ENCODE measurements at places on chromosomes 12 and 14.

- no peak for DNase-seq
Observed at GRCh38 chr14:104582662-104583061, 3.1 kb downstream of the C14orf180 start.

GRCh38 chr12:108180255-108181094 is 51.4 kb downstream of the WSCD2 start:
- no peak for DNase-seq

GRCh38 chr14:30558675-30559555 is at the start of gene G2E3:
TSS of gene G2E3 (plus strand) at chr14:30559158. CDS start at chr14:30581080, 21,922 bp downstream.
- DNase-seq, result peak; percentile 82

DNA sequence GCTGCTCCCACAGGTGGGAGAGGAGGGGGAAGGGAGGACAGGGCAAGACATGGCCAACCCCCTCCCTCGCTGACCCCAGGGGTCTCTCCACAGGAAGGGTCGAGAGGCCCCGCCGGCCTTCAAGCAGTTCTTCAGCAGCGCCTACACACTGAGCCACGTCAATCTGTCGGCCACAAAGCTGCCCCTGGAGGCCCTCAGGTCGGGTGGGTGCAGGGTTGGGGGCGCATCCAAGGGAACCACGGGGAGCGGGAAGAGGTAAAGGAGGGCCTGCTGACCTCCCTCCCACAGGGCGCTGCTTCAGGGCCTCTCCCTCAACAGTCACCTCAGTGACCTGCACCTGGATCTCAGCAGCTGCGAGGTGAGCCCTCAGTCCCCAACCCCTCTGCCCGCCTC is 6.1 kb downstream of the CARMIL3 start:
- no peak for DNase-seq

DNA sequence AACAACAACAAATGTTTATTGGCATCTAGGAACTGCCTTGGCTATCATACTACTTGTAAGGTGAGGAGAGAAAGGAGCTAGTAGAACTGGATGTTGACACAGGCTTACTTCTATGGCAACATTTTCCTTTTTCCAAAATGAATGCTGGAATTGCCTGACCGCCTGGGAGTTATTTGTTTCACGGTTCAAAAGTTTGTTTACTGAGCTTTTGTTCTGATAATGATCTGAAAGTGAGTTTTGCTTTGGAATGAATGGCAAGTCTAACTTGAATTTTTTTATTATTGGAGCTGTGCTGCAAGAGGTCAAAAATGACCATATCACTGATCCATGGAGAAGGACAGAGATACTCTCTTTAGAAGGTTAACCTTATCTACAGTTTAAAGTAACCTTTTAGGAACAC is 183.5 kb upstream of the CAND1 start:
- DNase-seq, result no peak

DNA sequence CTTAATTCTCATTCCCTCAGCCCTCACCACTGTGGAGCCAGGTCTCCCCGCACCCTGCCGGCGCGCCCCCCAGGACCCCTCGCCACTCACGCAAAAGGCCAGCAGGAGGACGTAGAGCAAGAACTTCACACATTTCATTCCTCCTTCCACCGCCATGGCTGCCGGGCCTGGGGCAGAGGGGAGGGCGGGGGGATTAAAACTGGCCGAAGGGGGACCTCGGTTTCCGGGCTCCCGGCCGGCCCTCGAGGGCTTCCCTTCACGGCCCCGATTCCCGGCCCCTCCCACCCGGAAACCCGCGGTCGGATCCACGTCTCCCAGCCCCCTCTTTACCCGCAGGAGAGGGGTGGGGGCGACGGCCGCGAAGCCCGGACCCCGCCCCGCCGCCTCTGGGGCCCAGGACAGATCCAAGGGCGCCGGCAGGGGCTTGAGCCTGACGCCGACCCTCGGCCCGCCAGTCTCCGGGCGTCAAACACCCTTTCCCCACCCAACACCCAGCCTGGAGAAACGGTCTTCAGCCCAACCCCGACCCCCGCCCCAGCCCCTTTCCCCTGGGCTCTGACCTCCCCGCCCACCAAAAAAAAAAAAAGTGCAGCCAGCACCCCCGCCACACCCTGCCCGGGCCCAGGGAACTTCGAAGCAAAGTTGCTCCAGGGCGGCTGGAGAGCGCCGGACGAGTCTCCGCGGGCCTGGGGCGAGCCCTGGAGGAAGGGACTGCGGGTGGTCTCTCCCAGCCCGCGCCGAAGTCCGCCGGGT is 447 bp downstream of the CD63 start:
- DNase-seq, result peak; percentile 62

- DNase-seq, result peak; percentile 62
Observed at GRCh38 chr12:46384451-46385309, 12.1 kb upstream of the SLC38A2 start.

- no peak for DNase-seq
Observed at GRCh38 chr12:67637718-67638117, 10.8 kb upstream of the DYRK2 start.

GRCh38 chr12:46391630-46392029 is 19.1 kb upstream of the SLC38A2 start:
- no peak for DNase-seq

- peak; percentile 32 for DNase-seq
Observed at GRCh38 chr12:130765186-130765659, 49.1 kb upstream of the RIMBP2 start.

DNA sequence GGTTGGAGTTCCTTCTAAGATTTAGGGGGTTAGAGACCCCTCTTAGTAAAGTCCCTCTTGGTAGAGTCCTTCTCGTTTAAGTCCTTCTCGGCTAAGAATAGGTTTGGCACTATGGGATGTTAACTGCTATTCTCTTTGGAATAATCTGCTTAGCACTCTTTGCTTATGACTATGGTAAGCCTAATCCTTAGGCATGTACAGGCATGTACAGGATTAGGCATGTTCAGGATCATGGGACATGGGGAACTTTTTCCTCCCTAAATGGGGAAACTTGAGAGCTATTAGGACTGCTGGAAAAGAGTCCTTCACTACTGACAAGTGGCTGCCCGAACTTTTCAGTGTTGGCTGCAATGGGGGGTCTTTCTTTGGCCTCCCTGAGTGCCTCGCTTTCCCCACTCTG is 193.3 kb downstream of the TMEM117 start:
- DNase-seq, result no peak

- DNase-seq, result no peak
Observed at GRCh38 chr12:78155546-78155945, 324.9 kb downstream of the NAV3 start.

GRCh38 chr14:53035336-53036210 is 84.7 kb upstream of the FERMT2 start:
- peak; percentile 29 for DNase-seq

- no peak for DNase-seq
Observed at GRCh38 chr12:78418919-78419318, 445.7 kb upstream of the SYT1 start.

DNA sequence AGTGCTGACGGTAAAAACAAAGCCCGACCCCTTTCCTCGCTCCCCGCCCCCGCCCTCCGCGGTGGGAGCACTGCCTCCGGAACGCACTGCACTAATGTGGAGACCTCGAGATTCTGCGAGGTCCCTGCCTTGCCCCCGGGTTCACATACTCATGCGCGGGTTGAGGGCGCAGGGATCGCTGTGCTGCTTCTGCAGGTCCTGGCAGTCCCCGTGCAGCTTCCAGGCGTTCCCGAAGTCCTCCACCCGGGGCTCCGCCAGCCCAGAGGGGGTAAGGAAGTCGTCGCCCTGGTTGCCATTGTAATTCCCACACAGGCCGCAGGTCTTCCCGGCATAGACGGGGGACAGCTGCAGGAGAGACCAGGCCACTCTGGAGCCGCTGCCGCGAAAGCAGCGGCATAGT is 66.8 kb downstream of the VWF start:
- no peak for DNase-seq

GRCh38 chr12:25725931-25726330 is 172.8 kb upstream of the LMNTD1 start:
- DNase-seq, result peak; percentile 79

DNA sequence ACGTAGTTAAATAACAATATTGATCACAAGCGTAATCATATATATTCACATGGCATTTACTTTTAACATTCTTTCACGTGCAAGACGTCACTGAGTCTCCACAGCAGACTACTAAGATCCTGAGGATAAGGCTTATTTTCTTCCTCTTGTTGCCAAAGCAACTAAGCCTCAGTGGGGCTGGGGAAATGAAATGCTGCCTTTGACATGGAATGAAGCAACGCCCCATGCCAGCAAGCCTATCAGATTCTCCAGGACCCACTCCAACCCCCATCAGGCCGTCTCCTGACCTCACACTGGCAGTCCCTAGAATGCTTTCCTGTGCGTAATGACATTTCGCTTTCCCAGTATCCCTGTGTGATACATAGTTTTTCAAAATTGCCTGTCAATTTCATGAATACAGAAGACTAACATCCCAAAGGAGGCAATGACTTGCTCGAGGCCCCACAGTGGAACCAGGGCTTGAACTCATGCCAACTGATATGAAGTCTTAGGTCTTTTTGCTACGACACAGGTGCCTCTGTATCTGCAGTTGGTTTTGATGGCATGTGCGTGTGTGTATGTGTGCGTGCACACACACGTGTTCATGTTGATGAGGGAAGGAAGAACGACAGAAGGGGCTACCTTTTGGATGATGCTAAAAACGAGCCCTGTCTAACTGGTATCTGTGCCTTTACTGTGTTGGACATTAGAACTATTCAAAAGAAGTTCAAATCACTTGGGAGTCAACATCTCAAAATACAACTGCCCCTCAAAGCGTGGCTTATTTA is 239.1 kb downstream of the VRK1 start:
- no peak for DNase-seq

DNA sequence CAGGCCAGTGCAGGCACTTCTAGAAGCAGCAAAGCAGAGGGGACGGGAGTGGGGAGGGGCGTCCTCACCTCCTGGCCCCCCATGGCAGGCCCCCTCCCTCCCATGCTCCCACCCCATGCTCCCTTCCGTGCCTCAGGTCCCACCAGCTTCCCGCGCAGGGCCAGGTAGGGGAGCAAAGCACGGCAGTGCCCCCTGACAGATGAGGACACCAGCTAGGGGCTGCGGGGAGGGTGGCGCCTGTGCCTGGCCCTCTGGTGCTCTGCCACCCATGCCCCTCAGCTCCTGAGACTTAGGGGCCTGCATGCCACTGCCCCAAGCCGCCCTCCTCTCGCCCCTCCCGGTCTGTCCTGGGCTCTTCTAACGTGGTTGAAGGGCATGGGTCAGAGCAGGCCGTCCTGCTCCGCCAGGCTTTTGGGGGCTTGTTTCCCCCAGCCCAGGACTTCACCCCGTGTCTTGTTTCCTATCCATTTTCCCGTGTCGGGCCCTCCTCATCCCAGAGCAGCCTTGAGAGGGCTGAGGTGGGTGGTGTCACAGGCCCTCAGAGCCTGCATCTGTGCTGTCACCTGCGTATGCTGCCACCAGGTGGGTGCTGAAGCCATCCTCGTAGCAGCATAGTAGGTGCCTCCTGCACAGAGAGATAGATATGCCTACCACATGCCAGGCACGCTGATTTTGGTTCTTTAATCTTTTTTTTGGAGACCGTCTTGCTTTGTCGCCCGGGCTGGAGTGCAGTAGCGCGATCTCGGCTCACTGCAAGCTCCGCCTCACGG is 10.2 kb downstream of the TRMT61A start:
- no peak for DNase-seq

DNA sequence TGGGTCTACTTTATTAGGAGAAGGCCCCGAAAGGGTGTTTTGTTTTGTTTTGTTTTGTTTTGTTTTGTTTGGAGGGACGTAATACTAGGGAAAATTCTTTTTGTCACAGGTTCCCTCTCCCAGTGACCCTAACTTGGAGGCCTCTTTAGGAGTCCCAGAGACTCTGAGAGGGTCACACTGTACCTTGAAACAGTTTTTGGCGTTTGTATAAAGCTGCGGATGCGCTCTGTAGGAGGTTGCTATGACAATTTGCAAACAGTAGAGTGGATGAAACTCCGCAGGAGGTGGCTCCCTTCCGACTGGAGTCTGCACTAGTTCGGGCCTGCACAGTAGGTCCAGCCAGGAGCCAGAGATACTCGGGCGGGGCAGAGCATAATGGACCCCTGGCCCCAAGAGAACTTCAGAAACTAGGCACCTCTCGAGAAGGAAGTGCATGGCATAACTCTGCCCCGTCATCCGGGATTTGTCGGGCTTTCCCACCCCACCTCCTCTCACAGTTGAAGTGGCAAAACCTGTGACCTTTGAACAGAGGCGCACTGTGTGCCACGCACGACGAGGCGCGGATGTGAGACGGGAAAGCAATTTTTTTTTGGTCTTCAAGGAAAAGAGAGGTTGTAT is 1.3 kb upstream of the DYRK2 start:
- no peak for DNase-seq

GRCh38 chr12:110689281-110690126 is 589 bp upstream of the HVCN1 start:
- DNase-seq, result no peak

GRCh38 chr14:56992332-56992820 is 182.1 kb upstream of the OTX2 start:
- no peak for DNase-seq

DNA sequence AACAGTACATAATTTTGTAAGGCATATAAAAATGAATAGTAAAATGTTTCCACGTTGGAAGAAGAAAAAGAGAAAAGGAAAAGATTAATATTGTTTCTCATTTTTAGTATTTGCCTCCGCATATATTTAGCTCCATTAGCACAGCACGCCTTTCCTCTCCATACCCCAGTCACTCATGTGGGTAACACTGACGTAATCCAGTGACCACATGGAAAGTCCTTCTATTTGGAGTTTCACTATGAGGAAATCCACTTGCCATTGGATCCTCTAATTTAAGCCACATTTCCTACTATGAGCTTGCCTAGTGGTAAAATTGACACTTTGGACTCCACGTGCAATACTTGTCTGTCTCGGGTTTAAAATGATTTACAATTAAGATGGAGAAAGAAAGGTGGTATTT is 5.7 kb upstream of the SLCO1A2 start:
- no peak for DNase-seq

DNA sequence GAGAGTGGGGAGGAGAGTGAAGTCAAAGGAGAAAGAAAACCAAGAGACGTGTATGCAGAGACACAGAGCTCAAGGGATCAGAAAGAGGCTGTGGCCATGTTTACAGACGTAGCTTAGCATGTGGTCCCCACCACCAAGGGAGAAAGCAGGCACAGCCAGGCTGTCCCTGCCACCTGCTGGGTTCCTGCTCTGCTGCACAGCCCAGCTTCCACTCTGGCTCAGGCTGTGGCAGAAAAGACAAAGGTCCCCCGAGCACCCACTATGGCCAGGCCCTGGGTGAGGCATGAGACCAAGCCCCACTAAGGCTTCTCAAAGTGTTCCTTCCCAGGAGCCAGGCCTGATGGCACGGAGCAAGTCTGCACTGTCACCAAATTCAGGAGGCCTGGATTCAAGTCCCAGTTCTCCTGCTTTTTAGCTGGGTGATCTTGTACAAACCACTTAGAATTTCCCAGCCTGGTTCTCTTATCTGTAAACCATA is 25.9 kb upstream of the COL2A1 start:
- DNase-seq, result no peak

GRCh38 chr12:75812271-75813018 is 219.1 kb downstream of the PHLDA1 start:
- no peak for DNase-seq

GRCh38 chr14:70789361-70789760 is 20.0 kb downstream of the MAP3K9 start:
- peak; percentile 55 for DNase-seq

GRCh38 chr12:98861251-98861650 is 216.2 kb downstream of the APAF1 start:
- no peak for DNase-seq
